Left forelimb (tissue), 1 donor: ENCODE measurements at places on chromosomes 5 and 9.

- no peak for DNase-seq
Measured at GRCh38 chr9:133783331-133783731, 45.2 kb upstream of the SARDH start.

GRCh38 chr5:17314907-17315471 is 97.6 kb downstream of the BASP1 start:
- DNase-seq, result no peak

DNA sequence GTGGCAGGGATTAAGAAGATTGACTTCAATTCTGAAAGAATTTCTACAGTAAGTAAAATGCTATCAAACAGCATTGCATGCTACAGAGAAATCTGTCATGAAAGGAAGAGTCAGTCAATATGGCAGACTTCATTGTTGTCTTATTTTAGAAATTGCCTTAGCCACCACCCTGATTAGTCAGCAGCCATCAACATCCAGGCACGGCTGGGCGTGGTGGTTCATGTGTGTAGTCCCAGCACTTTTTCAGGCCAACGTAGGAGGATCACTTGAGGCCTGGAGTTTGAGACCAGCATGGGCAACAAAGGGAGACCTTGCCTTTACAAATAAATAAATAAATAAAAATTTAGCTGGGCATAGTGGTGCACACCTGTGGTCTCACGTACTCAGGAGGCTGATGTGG is 46.6 kb downstream of the RMI1 start:
- no peak for DNase-seq

GRCh38 chr9:98935071-98935505 is 8.6 kb upstream of the COL15A1 start:
- DNase-seq, result no peak

- DNase-seq, result no peak
Measured at GRCh38 chr5:57566914-57567313, 84.3 kb upstream of the ACTBL2 start.

- DNase-seq, result no peak
Measured at GRCh38 chr5:6713274-6714225, at the start of gene TENT4A. Gene TENT4A (plus strand): TSS chr5:6713432. CDS start chr5:6713984, 552 bp downstream.

- DNase-seq, result no peak
Measured at GRCh38 chr9:127634698-127635097, 22.6 kb downstream of the STXBP1 start.

DNA sequence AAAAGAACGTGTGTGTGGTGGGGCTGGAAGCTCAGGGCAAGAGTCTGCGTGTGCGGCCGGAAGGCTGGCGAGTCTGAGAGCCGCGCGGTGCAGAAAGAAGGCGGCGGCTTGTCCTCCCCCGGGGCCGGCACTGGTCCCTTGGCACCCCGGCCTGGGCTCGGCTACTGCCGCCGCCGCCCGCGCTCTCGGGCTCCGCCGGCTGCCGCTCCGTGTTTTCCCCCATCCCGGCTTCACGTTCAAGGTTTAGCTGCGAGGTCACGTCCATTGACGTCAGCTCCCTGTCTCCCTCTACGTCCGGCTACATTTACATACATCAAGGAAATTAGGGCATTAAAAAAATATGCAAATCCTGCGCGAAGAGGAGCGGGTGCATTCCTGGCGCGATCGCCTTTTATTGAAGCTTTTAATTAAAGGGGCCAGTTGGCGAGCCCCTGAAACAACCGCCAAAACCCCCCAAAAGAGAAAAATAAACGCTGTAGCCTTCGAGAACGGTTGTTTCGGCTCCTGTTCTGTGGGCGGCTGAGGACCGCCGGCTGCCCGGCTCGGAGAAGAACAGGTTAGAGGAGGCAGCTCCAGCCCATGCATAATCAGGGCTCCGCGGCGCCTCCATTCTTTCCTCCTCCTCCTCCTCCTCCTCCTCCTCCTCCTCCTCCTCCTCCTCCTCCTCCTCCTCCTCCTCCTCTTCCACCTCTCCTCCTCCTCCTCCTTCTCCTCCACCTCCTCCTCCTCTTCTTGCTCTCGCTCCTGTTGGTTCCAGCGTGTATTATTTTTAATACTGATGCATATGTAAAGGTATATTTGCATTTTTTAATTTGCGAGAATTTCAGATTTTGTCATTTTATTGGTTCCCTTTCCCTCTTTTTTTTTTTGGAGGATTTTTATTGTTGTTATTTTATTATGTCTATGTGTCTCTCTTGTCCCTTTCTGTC is 207.0 kb downstream of the MEF2C start:
- DNase-seq, result peak; percentile 65

GRCh38 chr5:84303315-84303714 is 81.4 kb downstream of the EDIL3 start:
- DNase-seq, result no peak

DNA sequence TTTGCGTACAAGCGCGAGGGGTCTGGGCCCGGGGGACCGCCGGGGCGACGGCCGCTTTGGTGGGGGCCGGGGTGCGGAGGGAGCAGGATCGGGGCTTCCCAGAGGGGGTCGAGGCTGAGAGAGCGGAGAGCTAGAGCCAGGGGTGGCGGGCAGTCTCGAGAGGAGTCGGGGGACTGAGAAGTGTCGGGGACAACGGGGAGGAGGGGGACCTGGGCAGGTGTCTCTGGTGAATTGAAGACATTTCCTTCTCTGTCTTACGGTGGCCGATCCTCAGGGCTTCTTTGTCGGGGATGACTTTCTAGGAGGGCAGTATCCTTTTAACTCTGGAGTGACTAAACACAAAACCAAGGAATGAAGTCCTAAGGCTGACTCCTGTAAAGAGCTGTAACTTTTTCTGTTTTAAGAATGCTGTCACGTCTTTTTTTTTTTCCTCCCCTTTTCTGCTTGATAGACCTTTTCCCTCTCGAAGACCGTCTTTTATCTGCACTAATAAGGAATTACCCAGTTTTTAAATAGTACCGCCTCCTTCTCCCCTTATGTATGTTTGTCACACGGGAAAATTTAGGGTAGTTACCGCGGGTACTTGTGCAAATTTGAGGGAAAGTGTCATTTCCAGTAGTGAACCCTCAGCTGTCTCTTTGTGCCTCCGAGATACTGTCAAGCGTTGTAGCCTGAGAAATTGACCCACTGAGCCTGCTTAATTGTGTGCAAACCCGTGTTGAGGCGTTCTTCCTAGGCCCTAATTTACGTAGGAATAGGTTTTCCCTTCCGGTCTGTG is 822 bp downstream of the DENND4C start:
- no peak for DNase-seq

DNA sequence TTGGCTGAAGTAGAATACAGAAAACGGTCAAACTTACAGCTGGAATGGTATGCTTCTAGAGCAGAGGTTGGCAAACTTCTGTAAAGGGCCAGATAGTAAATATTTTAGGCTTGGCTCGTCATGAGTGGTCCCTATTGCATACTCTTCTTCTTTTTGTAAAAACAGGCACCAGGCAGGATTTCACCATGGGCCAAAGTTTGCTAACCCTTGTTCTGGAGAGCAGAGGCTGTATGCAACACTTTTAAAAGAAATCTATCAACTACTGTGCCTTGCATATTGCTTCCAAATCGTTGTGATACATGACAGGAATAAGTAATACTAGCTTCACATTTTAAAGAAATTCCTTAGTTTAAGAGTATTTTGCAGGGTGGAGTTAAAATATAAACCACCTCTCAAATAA is 15.6 kb upstream of the COL23A1 start:
- DNase-seq, result no peak

DNA sequence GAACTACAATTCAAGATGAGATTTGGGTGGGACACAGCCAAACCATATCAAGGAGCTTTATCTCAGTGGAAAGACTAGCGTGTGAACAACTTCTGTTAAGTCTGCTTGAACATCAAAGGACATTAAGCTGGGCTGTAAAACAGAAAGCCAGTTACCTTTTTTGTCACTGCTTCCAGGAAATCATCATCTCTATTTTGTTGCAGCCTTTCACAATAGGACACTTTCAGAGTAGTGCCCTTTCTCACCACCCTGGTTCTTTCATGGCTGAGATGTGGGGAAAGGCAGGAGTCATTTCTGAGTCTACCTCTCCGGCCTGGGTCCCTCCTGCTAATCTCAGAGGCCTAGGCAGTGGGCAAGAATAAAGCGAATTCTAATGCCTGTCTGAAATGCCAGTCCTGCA is 96.2 kb upstream of the PPP1R2B start:
- DNase-seq, result no peak

GRCh38 chr9:89254773-89255125 is 56.2 kb upstream of the CKS2 start:
- no peak for DNase-seq

- DNase-seq, result no peak
Measured at GRCh38 chr5:126348855-126349635, 74.2 kb upstream of the GRAMD2B start.

DNA sequence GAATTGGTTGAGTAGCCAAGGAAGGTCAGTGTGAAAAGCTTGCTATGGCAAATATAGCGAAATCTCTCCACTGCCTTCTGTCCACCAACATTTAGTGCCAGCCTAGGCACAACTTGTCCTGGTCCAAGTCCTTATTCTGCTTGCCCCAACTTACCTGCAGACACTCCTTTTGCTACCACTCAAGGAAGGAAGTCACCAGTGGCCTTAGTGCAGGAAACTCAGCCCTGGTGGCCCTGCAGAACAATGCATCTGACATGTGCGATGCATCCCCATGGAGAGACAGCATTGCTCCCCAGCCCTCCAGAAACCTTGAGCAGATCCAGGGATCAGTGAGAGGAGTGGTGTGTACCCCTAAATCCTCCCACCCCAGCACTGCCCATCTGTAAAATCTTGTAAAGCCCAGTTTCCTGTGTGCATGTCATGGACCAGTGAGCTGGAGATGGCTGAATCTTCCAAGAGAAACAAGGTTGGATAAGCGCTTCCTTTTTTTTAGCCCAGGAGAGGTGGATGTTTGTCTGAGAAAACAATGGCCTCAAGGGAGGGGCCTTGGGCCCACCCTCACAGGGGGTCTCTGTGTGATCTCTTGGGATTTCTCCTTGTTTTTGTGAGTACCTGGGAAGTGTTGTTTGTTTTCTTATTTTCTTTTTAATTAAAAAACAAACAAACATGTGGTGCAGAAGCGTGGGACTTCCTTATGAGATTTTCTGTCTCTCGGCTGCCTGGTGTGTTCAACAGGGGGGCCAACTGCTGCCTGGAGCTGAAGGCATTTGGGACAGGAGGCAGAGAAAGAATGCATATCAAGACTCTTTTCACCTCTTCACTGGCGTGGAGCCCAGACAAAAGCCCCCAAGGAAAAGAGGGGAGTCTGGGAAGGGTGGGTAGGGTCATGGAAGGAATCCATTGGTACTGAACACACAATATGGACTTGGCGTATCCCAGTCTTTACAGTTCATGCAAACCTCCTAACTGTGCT is 3.6 kb downstream of the FOXI1 start:
- no peak for DNase-seq

DNA sequence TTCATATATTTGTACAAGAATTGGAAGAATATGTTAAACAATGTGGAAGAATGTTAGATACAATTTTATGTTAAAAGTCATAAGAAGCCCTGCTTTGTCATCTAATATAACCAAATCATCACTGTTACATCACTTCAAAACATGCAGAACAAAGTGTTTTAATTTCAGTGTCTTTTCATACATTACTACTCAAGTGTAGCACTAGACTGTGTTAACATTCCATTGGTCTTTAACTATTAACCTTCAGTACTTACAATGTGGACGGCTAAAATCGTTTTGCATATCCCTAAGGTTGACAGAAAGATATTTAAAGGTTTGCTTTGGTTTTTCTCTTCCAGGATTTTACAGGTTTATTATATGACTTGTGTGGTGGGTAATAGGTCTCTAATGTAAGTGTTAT is 50.9 kb downstream of the VCAN start:
- no peak for DNase-seq

- DNase-seq, result no peak
Measured at GRCh38 chr5:110064603-110065268, 375.0 kb downstream of the MAN2A1 start.

DNA sequence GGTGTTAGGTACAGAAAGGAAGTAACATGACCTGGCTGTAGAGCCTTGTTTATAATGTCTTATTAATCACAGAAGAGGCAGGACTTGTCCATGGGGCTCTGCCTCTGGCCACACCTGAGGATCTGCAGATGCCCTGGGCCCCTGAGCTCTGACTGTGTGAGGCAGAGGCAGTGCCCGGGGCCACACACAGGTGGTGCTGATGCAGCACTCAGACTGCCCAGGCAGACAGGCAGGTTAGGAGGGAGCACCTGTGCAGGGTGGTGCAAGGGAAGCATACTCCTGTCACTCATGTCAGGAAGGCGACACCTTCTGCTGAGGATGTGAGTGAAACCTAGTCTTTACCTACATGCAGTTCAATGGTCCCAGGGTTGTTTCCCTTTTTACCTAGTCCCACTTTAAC is 88.7 kb downstream of the CFAP90 start:
- no peak for DNase-seq

DNA sequence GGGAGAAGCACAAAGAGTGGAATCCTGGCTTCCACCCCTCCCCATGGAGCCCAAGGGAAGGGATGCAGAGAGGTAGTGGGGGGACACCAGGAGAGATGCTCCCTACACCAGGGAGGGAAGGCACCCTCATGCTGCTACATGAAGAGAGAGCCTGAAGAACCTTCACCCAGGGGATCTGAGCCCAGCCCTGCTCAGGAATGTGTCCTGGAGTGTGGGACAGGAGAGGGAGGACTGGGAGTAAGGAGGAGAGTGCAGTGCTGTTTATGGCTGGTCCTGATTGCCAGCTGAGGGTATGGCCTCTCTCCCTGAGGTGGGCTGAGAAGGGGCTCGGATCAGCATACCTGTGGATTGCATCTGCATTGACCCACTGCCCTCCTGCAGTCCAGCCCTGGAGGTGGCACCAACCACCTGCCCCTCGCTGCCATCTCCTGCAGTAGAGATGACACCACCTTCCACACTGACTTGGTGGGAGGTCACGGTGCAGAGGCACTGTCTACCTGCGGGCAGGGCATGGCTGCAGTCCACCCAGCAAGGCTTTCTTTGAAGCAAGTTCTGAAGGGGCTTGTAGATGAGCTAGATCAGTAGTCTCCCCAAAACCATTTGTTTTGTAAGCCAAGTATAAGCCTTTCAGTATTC is 114.9 kb upstream of the SLC25A48 start:
- no peak for DNase-seq

- DNase-seq, result no peak
Measured at GRCh38 chr5:143201589-143201988, 201.9 kb downstream of the NR3C1 start.

DNA sequence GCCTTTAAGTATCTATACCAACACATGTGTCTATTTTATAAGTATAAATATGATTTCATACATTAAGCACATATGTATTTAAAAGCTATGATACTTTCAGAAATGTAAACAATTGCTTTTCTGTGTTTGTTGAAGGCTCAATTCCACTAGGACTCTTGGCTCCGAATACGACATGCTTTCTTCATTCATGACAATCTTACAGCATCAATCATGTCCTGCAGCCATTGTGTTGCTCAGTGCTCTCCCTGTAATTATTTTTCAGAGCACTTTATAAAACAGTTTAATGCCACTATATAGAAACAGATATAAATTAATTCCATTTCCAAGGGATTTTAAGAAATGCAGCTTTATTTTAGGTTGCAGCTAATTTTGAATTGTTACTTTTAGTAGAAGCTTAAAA is 167.3 kb downstream of the TAF11L14 start:
- no peak for DNase-seq

- DNase-seq, result no peak
Measured at GRCh38 chr9:127426756-127427155, 2.6 kb downstream of the ZNF79 start.
